ENCODE measurements at places on chromosomes 12 and 14.
A peak's percentile ranks its signal among the peaks of the same experiment; 100 is the strongest.

- no peak for DNase-seq
Observed at GRCh38 chr12:31005944-31006361, 67.7 kb upstream of the DDX11 start.

DNA sequence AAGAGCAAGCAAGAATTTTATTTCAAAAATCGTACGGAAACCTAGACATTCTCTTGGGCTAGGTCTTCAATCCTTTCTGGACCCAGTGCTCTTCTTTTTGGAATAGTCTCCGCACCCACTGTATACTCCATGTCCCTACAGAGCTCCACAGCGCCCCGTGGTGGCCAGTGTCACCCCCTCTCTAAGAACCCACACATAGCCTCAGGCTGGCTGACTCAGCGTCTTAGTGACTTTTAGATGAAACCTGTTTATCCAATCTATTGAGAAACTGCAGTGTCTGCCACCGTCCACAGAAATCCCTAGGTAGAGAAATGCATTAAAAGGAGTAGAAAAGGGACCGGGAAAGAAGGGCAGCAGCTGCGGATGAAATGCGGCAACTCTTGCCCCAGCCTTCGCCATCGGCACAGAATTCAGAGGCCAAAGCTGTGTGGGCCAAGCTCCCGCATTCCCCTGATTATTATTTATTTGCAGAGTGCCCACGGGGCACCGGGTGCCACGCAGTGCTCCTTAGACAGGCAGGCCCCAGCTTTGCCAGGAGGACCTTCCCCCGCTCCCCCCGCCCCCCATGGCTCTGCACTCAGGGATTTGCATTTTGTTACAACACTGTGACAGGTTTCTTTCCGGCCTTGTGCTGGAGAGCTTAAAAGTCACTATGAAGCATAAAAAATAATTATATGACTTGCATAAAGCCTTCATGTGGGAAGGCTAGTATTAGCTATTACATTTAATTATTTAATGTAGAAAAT, 170.1 kb upstream of the FKBP4 start:
- no peak for DNase-seq

GRCh38 chr12:27937768-27938167, 34.8 kb downstream of the PTHLH start:
- DNase-seq: no peak

GRCh38 chr14:89792489-89793366, 161.8 kb downstream of the EFCAB11 start:
- no peak for DNase-seq

- DNase-seq: peak; percentile 84
Observed at GRCh38 chr12:56987551-56988053, 18.7 kb downstream of the ZBTB39 start.

GRCh38 chr12:4118601-4119156, 154.9 kb upstream of the CCND2 start:
- no peak for DNase-seq

DNA sequence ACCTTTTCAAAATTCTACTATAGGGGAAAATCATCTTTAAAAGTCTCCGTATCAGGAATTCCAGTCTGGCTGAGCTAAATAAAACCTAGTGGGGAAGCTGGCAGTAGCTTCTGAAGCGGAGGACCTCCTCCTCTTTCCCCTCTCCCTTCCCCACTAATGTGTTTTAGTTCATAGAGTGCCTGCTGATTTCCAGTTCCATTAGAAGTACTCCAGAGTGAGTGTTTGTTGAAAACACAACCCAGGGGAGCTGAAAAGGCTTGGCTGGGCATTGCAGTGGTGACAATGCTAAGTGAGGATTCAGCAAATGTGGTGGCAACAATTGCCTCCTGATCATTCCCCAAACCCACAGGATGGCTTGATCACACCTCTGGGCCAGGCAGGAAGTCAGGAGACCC, 144.2 kb upstream of the FRMD6 start:
- peak; percentile 42 for DNase-seq

- DNase-seq: no peak
Observed at GRCh38 chr12:119145367-119145766, 33.4 kb upstream of the HSPB8 start.

DNA sequence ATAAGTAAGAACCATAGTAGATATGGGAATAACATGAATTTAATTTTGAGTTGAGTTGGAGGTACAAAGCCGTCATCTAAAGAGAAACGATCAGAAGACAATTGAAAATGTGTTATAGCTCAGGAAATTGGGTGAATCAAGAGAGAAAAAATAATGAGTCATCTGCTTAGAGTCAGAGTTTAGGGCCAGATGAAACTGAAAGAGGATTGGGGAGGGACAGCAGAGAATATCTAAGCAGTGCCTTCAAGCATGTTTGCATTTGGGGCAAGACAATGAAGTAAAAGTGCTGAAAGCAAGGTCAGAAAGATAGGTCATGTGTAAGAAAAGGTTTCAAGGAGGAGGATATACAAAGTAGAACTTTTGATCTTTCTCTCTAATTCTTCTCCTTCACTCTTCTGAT, 49.4 kb downstream of the SLC15A5 start:
- no peak for DNase-seq

DNA sequence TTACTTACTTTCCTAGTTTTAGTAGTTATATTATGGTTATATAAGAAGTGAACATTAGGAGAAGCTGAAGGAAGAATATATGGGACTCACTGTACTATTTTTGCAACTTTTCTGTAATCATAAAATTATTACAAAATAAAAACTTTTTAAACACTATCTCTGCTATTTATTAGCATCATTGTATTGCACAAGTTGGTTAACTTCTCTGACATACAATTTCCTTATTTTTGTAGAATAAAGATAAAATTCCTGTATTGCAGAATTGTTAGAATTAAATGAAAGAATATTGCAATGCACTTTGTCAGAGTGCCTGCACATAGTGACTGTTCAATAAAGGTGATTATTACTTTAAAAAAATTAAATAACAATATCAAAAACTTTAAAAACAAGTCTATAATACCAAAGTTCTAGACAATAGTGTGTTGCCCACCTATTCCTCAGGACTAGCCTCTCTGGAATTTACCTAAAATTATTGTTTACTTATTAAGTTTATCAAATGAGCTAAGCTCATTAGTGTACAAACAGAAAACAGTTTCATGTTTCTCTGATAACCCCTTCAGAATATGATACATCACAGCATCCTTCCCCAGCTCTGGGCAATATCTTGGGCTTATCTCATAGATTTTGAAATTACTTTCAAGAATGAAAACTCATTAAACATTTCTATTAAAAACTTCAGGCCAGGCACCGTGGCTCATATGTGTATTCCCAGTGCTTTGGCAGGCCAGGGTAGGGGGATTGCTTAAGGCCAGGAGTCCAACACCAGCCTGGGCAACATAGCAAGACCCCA, 77.4 kb upstream of the TMPO start:
- no peak for DNase-seq

- DNase-seq: no peak
Observed at GRCh38 chr14:75188520-75189268, 12.3 kb upstream of the TMED10 start.

GRCh38 chr12:112710414-112710813, 81.1 kb upstream of the RPH3A start:
- DNase-seq: no peak

DNA sequence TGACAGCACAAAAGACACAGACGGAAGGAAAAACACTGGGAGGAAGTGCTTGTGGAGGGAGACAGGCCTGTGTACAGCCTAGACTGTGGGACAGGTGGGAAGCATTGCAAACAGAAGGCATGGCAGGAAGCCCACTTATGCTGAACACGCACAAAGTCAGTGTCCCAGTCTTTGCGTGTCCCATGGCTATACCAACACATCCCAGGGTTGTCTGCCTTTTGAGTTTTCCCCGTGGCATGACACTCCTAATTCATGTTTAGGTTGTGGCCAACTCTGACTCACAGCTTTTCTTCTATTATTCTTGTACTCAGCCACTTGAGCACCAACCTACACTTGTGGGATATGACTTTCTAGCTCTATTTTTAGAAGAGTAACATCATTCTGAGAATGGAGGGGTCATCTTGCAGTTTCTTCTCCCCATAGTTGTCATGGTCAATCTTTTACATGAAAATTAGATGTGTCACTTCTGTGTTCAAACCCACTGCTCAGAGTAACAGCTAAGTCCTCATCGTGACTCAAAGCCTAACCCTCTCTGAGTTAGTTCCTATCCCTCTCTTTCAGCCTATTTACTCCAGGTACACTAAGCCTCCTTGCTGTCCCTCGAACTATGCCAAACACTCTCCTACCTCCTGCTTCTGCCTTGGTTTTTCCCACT, 27.5 kb upstream of the JPH4 start:
- no peak for DNase-seq

GRCh38 chr12:57040750-57041149, 9.2 kb downstream of the MYO1A start:
- no peak for DNase-seq

DNA sequence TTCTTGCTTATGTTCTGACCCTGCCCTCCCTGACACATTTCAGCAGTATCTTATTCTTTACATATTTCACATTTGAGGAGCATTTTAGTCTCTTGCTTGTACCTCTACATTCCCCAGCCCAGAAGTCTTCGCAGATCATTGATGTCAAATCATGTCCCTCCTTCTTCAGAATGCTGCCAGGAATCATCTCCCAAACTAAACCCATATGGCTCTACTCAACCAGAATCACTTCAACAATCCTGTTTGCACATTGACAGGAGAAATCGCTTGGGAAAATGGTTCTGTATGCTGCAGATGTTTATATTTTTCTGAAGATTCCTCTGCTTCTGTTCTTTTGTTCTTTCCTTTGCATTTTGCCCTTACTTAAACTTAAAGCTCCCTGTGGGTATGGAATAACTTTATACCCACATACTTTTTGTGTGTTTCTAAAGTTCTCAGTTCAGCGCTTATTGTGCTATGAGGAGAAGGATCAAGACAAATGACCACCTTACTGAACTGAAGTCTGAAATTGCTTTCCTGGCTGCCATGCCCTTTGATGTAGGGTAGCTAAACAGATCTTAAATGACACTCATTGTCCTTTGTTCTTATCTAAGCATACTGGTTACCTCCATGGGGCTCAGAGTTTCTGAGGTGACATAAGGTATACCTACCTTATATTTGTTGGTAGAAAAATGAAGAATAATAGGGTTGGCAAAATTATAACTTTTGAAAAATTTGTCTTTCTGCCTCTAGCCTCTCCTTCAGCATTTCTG, 134.6 kb downstream of the SLC25A21 start:
- no peak for DNase-seq

- DNase-seq: no peak
Observed at GRCh38 chr14:96166461-96167223, 38.0 kb upstream of the BDKRB2 start.

DNA sequence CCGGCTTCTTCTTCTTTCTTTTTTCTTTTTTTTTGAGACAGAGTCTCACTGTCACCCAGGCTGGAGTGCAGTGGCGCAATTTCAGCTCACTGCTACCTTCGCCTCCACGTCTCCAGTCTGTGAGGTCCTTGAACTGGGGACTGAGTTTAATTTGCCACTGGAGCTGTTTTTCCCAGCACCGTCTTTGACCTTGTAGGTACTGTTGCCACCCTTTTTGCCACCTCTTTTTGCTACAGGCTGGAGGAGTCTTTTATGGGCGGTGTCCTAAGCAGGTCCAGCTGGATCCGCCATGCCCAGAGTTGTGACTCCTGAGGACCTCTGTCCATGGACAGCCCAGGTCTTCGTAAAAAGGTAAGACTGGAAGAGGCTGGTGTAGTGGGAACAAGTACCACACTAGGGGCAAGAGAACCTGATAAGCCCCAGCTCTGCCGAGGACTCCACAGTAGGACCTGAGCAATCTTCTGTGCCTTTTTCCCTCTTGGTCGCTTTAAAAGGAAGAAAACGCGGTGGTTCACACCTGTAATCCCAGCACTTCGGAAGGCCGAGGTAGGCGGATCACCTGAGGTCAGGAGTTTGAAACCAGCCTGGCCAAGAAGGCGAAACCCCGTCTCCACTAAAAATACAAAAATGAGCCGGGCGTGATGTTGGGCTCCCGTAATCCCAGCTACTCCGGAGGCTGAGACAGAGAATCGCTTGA, 946 bp downstream of the RNU4-2 start:
- peak; percentile 35 for DNase-seq

- no peak for DNase-seq
Observed at GRCh38 chr14:100640471-100641273, 53.5 kb upstream of the BEGAIN start.

- DNase-seq: no peak
Observed at GRCh38 chr14:92531106-92531873, 17.7 kb downstream of the RIN3 start.

- no peak for DNase-seq
Observed at GRCh38 chr12:100382338-100382737, 25.5 kb downstream of the SLC17A8 start.

- peak; percentile 35 for DNase-seq
Observed at GRCh38 chr14:103084021-103084919, at the start of gene LBHD2. Gene LBHD2, plus strand, starts transcription at chr14:103084210. Its CDS starts 1,803 bp downstream, at chr14:103086013.

DNA sequence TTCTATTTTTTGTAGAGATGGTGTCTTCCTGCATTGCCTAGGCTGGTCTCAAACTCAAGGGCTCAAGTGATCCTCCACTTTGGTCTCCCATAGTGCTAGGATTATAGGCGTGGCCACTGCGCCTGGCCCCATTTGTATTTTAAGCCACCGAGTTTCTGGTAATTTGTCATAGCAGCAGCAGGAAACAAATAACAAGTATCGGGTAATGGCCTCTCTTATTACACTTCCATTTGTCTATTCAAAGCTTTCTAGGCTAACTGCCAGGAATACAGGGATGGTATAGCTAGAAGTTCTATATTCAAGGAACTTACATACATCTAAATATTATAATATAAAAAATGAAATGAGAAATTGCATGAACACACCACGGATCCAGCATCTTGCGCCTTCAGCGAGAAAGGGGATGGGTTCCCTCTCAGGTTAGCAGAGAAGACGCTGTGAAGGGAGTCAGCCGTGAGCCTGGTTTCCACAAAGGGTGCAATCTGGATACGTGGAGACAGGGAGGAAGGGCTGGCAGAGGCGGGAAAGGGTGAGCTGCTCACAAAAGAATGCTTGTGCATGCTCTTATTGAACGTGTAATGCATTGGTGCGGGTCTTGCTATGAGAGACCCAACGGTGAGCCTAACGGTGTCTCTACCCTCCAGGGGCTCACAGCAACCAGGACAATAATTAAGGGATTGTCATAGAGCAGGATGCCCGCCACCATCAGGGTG, 9.5 kb downstream of the BDKRB1 start:
- DNase-seq: no peak

GRCh38 chr14:104650981-104651875, 38.2 kb upstream of the INF2 start:
- no peak for DNase-seq

- no peak for DNase-seq
Observed at GRCh38 chr12:120515496-120515895, 13.5 kb downstream of the COQ5 start.

DNA sequence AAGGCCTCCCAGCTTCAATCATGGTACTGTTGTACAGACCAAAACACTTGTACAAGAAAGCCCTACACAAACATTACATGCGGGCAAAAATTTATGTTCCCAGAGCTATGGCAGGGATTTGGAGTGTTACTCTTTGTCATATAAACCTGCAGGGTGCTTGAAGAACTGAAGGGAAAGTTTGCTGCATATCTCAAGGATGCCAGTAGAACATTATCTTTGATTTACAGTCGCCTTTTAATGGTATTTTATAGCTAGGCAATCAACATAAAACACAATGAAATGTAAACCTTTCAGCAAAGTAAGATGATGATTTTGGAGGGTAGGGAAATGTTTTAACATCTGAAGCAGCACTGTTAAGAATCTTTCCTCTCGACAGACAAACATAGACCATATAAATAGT, 305.6 kb downstream of the KCNH5 start:
- no peak for DNase-seq
